ENCODE measurements at places on chromosomes 5 and 9.

- no peak for DNase-seq
Observed at GRCh38 chr9:18485714-18486113, 11.8 kb downstream of the ADAMTSL1 start.

- no peak for DNase-seq
Observed at GRCh38 chr5:91288118-91288916, 94.8 kb downstream of the ARRDC3 start.

DNA sequence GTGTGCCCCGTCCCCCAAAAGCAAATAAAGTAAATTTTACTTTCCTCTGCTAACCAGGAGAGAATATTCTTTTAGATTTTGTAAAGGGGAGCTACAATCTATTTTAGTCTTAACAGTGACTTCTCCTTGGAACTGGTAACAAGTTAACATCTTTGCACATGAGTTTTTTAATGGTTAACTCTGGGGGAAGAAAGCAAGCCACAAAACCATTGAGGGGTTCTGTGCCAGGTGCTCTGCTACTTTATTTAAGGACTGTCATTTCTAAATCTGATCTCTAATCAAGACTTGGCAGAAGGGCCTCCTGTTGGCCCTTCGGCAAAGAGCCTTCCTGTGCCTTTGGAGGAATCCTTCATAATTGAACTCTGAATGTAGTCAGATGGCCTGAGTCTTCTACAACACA lies 153.4 kb downstream of the SLC12A2 start:
- DNase-seq: no peak

- no peak for DNase-seq
Observed at GRCh38 chr5:171695804-171696203, 89.8 kb upstream of the SMIM23 start.

- no peak for DNase-seq
Observed at GRCh38 chr5:148759101-148759500, 67.3 kb upstream of the ADRB2 start.

DNA sequence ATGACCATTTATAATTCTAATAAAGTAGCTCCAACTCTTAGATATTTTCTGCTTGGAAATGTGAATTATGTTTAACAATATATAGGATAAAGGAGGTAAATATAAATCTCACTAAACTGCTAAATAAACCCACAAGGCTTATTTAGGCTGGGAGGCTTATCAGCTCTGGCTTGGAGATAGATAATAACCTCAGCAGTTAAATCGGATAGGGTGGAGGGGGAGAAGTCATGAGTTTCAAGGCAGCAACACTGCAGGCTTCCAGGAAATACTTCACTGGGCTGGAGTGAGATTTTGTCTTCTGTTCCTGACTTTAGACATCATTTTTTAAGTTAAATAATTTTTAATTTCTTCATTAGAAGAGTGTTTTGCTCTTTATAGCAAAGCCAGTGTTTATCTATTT lies 80.0 kb upstream of the ITGA2 start:
- DNase-seq: no peak

DNA sequence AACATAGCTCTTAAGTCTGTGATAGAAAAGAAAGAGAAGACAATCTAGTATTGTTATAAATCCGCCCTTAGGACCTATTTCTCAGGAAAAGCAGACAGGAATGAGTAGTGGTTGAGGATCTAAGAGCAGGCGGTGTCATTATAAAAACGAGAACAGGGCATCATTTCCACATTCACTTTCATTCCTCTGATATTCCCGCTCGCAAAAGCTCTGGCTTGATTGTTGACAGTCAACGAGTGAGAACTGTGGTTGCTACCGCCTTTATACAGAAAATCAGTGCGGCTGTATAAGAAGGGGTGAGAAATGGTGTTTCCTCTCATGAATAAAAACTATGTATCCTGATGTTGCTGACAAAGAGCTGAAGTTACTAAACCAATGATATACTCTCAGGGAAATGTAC lies 1409.6 kb upstream of the WWC1 start:
- no peak for DNase-seq

- DNase-seq: no peak
Observed at GRCh38 chr5:21791304-21791703, 1061.8 kb downstream of the CDH12 start.

- DNase-seq: no peak
Observed at GRCh38 chr5:58925627-58926540, 343.0 kb downstream of the RAB3C start.

DNA sequence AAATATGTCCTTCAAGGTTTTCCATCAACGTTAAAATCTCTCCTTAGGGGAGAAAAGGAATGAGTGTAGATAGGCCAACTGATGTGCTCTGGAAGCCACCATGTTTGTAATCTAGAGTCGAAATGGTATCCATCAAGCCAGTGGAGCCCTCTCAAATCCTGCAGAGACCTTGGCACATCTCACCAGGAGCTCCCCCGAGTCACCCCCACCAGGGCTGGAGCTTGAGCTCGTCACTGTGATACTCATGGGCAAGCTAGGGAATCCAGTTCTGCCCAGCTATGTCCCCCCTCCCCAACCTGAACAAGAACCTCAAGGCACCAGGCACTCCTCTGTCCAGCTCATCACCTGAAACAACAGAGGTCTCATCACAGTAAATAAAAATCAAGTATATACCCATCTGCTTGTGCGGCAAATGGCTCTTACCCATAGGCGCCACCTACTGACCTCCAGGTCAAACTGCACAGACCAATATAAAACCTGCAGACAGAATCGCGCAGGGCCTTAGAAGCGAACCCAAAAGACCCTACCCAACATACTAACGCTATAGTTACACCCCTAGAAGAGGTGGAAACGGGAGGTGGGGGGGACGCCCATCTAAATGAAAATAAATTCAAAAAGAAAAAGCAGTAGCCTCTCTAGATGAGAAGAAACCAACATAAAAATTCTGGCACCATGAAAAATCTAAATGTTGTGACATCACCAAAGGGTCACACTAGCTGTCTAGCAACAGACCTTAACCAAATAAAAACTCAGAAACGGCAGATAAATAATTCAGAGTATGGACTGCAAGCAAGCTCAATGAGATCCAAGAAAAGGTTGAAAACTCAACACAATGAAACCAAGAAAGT lies 75.0 kb downstream of the TTC39B start:
- peak; percentile 33 for DNase-seq

DNA sequence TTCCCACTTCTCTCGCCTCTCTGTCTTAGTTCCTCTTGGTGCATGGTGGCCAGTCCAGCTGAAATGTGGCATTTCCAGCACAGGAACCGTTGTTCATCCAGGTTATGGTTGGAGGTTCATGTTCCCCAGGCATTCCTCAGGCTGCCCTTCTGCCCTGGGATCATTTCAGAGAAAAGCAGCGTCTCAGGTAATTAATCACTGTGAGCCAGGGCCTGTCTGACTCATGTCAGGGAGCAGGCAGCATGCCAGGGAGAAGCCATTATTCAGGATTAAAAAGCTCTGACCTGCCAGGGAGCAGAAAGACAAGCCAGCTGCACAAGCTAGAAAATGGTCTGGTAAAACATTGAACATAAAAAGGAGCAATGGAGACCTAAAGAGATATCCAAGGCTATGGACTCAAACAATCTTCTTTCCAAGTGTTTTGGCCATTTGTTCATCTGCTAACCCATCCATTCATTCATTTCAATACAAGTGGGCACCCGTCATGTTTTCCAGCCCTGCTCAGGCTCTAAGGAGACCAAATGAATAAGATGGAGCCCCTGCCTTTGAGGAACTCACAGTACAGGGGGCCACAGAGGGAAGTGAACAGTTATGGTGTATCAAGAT lies 241.4 kb downstream of the DRD1 start:
- no peak for DNase-seq

DNA sequence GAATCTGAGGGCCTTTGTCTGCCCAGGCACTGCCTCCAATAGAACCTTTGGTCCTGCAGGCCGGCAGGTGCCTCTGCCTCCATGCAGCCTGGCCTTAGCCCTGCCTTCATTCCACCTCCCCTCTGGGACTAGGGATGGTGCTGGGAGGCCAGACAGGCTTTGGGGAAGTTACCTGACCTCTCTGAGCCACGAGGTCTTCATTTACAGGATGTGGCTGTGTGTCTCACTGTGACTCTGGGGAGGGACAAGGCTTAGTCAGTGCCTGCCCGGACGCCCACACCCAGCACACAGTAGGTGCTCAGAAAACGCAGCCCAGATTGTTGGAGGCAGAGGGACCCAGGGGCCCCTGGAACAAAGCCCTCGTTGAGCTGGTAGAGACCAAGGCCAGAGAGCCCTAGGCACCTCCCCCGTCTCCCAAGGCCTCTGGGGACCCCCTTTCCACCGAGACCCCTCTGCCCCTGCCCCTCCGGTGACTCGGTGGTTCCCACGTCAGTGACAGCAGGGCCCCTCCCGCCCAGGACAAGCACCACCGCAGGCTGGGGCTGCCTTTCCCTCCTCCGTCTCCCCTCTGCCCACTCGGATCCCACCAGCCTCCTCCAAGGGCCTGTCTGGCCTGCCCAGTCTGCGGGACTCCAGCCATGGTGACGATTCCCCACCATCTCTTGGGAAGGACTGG lies 46.9 kb upstream of the EGFL7 start:
- no peak for DNase-seq

- DNase-seq: no peak
Observed at GRCh38 chr5:170599756-170600155, 95.9 kb downstream of the KCNIP1 start.

DNA sequence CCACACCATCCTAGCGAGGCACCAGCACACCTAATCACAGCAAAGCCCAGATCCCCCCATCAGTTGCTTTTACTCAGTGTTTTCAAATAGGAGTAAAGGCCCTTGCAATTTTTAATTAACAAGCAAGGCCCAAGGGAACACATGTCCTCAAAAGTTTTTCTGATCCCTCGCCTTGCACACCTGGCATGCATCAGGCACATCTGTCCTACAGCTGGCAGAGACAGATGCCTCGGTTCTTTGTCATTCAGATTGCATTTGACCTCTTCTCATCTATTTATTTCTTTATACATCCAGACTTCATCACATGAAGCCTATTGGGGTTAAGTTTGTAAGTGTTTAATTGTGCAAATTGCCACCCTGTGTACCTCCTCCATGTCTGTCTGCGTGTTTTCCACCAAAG lies 241.4 kb downstream of the MARCHF11 start:
- DNase-seq: no peak

DNA sequence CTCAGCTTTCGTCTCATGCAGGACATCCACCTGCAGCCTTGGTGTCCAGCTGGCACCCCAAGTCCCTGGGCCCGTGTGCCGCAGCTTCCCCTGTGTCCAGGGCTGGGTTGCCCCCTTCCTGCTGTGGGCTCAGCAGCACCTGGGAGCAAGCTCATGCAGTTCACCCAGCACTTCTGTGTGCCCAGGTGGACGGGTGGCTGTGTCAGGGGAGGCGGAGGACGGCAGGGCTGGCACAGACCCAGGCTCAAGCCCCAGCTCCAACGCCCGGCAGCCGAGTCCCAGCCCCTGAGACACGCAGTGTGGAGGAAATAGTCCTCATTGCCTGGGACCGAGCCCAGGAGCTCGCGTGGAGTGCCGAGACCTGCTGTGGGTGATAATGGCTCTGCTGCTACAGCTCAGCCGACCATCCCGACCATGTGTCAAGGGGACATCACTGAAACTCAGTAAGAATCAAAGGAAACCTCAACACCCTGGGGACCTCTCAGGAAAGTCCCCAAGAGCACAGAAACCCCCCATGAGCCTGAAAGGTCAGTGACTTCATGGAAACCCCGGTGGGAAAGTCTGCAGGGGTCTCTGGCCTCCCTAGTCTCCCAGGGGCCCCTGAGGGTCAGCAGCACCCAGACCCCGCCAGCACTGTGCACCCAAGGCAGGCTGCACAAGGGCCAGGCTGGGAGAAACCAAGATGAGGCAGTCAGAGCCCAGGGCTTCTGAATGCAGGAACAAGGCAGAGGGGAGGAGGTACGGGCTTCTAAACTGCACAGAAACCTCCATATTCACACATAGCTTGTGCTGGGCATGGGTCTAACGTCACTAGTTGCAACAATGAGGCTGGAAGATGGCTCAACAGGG lies 38.8 kb downstream of the LPCAT1 start:
- DNase-seq: no peak

GRCh38 chr9:27714388-27714787 lies 141.1 kb upstream of the C9orf72 start:
- DNase-seq: no peak

DNA sequence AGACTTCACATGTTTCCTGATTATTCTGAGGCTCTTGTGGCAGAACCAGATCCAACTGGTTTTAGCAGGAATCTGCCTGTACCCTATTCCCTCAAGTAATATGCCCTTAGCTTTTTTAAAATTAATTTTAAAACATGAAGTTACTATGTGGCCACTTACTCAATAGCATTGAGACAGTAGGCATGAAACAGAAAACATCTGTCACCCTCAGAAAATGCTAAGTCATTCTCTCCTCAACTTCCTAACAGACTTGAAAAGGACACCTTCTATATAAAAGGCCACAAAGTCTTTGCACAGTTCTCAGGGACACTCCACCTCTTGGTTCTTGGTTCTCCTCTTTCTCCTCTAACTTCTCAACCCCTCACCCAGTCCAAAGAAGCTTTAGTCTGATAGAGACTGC lies 277.8 kb downstream of the RAB3C start:
- DNase-seq: peak; percentile 69

GRCh38 chr9:129612123-129612522 lies 8.8 kb downstream of the C9orf50 start:
- DNase-seq: no peak

- DNase-seq: no peak
Observed at GRCh38 chr9:120857481-120857880, 14.8 kb upstream of the PSMD5 start.

DNA sequence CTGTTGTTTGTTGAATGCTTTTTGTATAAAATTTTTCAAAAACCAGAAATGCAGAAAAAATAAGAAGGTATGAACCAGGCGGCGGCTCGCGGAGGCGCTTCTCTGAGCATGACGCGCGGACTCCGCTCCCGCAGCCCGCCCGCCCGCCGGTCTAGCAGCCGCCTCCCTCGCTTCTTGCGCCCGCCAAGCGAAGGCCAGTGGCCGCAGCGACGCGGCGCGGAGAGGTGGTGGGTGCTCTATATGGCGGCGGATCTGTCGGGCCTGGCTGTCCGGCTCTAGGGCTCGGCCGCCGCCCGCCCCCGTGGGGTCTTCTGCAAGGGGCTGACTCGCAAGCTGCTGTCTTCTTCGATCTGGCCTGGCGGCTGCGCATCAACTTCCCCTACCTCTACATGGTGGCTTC lies 93.8 kb downstream of the ANKRD18A start:
- DNase-seq: no peak

GRCh38 chr9:875119-875962 lies 33.8 kb downstream of the DMRT1 start:
- no peak for DNase-seq

DNA sequence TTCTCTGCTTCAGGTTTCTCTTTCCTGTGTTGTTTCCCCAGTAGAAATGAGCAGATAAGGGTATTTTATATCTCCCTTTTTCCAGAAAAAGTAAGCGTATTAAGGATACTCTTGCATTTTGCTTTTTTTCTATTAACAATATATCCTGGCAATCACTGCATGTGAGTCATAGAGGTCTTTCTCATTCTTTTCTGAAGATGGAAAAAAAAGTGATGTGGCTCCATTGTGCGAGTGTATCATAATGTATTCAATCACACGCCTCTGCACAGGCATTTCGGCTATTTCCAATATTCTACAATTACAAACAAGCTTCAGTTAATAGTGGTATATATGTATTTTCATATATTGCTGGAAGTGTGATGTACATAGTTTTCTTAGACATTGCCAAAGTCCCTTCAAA lies 155.9 kb downstream of the MED27 start:
- DNase-seq: no peak

GRCh38 chr5:141771562-141771961 lies 89.5 kb upstream of the ARAP3 start:
- DNase-seq: no peak

Measured in KBM-7 (cell line).